Liver (tissue), 10 donors: ENCODE measurements at places on chromosomes 13 and 19. TPM values are rescaled to one million over a fixed set of nuclear protein-coding genes. Genes with fewer than 3 reads are reported as not detected.

SIAH3 gene
- total RNA-seq = under 0.01 TPM

FGF14 gene
- 0.05 TPM for total RNA-seq

LYL1 gene
- total RNA-seq = 2.0 TPM

HSPB6 gene
- 4.4 TPM for total RNA-seq

LRRC4B gene
- total RNA-seq = 1.0 TPM

FLT1 gene
- 19.7 TPM for total RNA-seq

CACNG7 gene
- not detected for total RNA-seq

PGLYRP2 gene
- 9.9 TPM for total RNA-seq

B3GNT8 gene
- total RNA-seq = 2.3 TPM

C19orf73 gene
- total RNA-seq = 0.56 TPM

CYP2A6 gene
- 0.09 TPM for total RNA-seq

CEACAM16 gene
- total RNA-seq = not detected

PSPN gene
- total RNA-seq = 0.75 TPM

ATP7B gene
- total RNA-seq = 34.1 TPM

ONECUT3 gene
- not detected for total RNA-seq

HPN gene
- total RNA-seq = 130 TPM

CCDC8 gene
- total RNA-seq = 5.9 TPM

GAS6 gene
- 15.1 TPM for total RNA-seq
